ENCODE measurements at places on chromosomes 5 and 9. TPM values are rescaled to one million over a fixed set of nuclear protein-coding genes. Genes with fewer than 3 reads are reported as not detected.
A peak's percentile ranks its signal among the peaks of the same experiment; 100 is the strongest.

The CFAP90 gene
- polyA plus RNA-seq: 5.5 TPM

The PPP2R2B gene
- polyA plus RNA-seq: 14.4 TPM

- DNase-seq: no peak
Observed at GRCh38 chr5:6457592-6457991, 8.9 kb downstream of the UBE2QL1 start.

GRCh38 chr5:153429761-153430380, 60.6 kb upstream of the GRIA1 start:
- DNase-seq: no peak

The SIT1 gene
- 0.40 TPM for polyA plus RNA-seq

The MPDZ gene
- polyA plus RNA-seq: 52.4 TPM

The INSL6 gene
- polyA plus RNA-seq: 0.21 TPM

The PCDHA9 gene
- polyA plus RNA-seq: 0.01 TPM

The NMRK1 gene
- polyA plus RNA-seq: 26.4 TPM

GRCh38 chr9:84754881-84755280, 85.4 kb downstream of the NTRK2 start:
- DNase-seq: no peak

- no peak for DNase-seq
Observed at GRCh38 chr5:151534350-151534749, 56.8 kb downstream of the FAT2 start.

The FOXD4L4 gene
- not detected for polyA plus RNA-seq

- DNase-seq: no peak
Observed at GRCh38 chr5:102986074-102986473, 133.9 kb downstream of the GIN1 start.

DNA sequence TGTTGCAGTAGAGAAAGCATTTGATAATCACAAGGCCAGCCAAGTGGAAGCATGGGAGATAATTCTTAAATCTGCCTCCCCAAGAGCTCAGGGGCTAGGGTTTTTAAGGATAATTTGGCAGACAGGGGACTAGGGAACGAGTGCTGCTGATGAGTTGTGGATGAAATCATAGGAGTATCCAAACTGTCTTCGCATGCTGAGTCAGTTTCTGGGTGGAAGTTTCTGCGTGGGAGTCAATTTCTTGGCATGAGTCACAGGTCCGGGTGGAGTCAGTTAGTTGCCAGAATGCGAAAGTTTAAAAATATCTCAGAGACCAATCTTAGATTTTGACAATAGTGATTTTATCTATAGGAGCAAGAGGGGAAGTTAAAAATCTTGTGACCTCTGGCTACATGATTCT, 112.6 kb downstream of the TMC1 start:
- no peak for DNase-seq

The IL4 gene
- not detected for polyA plus RNA-seq

GRCh38 chr5:36596247-36596646, 10.2 kb upstream of the SLC1A3 start:
- no peak for DNase-seq

DNA sequence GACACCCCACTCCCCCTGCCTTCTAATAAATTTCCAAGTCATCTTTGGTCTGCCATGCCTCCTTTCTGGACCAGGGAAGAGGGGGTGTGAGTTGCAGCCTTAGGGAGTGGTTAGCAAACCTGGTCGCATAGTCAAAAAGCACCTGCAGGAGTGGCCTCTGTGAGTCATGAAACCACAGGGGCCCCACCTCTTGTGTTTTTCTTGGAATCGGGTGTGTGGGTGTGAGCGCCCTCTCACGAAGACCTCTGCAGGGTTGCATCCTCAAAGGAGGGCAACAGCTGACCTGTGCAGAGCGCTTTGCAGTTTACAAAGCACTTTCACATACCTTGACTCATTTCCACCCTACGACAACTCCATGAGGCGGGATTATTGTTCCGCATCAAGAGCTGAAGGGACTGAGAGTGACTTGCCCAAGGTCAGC, 36.8 kb upstream of the TEX48 start:
- DNase-seq: no peak

DNA sequence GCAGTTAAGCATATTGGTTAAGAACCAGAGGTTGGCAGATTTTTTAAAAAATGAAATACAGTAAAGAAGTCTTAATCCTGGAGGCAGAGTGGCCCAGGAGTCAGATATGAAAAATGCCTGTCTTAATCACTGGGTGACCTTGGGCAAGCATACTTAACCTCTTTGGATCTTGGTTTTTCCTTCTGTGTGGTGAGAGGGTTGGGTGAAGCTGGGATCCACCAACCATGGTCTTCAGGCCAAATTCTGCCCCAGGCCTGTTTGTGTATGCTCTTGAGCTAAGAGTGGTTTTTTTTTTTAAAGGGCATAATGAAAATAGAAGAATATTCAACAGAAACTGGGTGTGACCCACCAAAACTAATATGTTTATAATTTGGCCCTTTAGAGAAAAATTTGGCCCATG, 20.0 kb upstream of the TEX48 start:
- DNase-seq: no peak

DNA sequence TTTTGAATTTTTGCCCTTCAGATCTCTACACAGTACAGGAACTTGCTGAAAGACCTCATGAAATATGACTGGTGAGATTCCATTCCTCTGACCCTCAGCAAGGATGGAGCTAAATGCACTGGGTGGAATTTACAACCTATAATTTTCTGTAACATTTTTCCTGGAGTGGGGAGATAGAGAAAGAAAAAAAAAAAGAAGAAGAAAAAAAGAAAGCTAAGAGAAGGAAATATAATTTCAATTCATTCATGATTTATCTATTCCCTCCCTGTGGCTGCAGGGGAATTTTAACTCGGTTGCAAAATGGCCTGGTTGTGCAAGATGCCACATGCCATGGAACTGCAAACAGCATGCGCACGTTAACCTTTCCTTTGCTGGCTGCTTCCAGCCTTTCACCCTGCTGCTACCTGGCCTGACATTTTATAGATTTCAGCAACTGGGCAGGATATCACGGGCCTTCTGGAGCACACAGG, 155.4 kb downstream of the FSTL4 start:
- no peak for DNase-seq

DNA sequence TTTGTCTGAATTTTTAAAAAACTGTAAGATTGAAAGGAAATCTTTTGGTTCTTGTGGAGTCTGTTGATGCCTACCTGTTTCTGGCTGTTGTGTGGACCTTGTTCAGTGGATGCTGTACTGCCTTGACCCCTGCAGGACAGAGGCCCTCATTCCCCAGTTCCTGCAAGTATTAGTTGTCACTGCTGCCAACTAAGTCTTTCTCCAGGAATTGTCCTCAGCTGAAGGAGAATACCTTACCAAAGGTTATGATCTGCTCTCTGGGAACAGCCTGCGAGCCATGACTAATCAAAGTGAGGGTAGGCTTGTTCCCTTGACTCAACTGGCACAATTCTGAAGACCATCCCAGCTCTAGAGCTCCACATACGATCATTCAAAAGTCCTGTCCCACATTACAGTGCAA, 145.3 kb upstream of the FST start:
- no peak for DNase-seq

DNA sequence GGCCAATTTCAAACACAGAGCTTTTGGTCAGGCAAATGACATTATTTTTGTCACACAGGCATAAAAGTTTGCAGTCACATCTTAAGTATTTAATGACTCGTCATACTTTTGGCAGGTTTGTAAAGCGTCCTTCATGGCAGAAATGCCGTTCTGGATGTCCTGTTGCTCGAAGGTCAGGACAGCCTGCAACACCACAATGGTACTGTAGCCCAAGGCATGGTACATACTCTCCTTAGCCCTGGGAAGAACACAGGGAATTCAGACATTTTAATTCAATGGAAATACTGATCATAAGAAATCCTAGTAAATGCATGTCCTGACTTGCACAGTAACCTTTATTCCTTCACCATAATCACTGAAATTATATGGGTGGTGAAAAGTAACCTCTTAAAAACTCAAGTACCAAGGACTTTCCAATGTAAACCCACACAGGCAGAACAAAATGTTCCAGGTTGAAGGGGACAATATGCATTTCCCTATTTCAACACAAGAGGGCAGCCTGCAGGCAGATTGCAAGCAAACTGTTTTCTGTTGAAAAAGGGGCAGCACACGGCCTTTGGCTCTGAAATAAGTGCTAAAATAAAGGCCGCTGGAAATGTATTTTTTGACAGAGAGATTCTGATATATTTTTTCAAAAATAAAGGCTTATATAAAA, 95.7 kb downstream of the TTC39B start:
- DNase-seq: peak; percentile 67

DNA sequence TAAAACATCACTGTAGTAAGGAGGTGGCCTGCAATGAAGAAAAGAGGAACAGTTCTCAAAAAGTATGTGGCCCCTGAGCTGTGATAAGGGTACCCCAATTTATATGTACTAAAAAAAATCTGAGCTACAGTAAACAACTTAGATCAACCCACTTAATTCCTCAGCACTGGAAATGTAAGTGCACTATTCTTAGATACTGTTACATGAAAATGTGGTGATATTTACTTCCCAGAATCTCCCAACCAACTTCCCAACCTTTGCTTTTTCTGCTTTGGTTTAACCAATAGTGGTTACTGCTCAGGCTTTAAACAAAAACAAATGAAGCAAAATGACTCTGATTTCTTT, 114.8 kb downstream of the SEMA5A start:
- DNase-seq: no peak

- DNase-seq: peak; percentile 55
Observed at GRCh38 chr5:91556-92263, at the start of gene PLEKHG4B. PLEKHG4B (plus strand) TSS chr5:92168; CDS start chr5:92232, 64 bp downstream.

- no peak for DNase-seq
Observed at GRCh38 chr9:23648651-23649050, 177.4 kb downstream of the ELAVL2 start.

The DIPK1B gene
- polyA plus RNA-seq: 32.8 TPM

DNA sequence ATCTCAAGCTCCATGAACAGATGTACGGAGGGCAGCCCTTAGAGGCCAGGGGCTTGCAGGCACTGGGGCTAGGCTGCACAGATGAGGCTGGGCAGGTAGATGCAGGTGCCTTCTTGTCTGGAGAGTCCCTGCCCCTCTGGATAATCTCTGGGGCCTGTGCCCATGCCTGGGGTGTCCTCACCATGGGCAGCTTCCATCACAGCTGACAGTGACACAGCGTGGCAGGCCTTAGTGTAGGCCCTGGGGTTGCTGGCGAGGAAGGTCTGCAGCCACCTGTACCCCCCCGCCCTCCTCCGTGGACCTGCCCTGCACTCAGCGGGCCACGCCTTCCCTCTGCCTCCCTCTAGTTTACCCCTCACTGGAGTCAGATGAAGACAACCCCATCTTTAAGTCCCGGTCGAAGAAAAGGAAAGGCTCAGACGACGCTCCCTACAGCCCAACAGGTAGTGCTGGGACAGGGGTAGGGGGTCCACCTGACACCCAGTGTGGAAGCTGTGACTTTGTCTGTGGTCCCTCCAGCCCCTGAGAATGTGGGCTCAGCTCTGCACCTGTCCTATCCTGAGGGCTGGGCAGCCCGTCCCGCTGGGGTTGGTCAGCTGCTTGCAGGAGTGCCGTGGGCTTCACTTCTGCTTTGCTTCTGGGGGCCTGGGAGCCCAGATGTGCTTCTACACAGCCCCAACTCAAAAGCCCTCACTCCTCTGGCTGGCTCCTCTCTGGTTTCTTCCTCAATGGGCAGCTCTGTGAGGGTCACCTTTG, 98.4 kb downstream of the PHF2 start:
- DNase-seq: no peak

DNA sequence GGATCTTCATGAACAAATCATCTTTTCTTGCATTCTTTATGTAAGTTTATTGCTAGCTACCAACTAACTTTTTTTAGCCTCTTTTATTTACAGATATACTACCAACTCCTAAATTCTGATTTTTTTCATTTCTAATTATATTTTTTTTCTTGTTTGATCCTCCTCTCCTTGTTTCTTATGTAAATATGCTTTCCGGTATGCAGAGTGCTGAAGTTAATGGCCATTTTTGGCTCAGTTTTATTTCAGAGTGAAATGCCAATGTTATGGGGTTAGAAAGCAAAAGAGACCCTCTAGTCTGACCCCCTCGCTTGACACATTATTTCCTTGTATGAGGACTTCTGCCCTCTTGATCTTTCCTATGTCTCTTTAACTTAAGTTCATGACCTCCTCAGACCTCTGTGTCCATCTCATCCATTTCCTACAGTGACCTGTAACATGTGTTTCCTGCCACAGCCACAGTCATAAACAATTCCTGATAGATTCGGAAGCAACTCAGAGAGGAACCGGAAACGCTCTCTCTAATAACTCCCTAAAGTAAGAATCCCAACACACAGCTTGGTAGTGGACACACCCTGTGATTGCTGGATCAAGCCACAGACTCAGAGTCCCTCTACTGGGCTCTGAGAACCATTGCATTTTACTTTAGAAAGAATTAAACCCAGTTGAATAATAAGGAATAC, 42.9 kb upstream of the AFAP1L1 start:
- DNase-seq: no peak

DNA sequence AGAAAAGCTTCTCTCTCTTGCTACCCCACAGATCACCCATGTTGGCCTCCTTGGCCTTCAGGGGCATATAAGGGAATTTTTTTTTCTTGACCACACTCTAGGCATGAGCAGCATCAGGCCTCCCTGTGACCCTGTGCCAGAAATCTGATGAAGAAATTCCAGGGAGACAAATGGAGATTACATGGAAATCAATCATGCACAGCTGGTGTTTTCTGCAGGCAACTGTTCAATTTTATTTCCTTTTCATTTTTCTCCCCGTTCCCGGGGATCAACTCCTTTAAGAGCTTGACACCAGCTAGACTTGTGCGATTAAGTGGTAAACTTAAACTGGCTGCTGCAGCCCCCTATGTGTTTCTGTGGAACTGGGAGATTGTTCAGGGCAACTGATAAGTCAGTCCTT, 59.3 kb downstream of the GALNT10 start:
- no peak for DNase-seq

- no peak for DNase-seq
Observed at GRCh38 chr5:1783216-1783554, 16.5 kb downstream of the MRPL36 start.

The F2RL2 gene
- 0.49 TPM for polyA plus RNA-seq

The ENTPD8 gene
- 0.54 TPM for polyA plus RNA-seq

DNA sequence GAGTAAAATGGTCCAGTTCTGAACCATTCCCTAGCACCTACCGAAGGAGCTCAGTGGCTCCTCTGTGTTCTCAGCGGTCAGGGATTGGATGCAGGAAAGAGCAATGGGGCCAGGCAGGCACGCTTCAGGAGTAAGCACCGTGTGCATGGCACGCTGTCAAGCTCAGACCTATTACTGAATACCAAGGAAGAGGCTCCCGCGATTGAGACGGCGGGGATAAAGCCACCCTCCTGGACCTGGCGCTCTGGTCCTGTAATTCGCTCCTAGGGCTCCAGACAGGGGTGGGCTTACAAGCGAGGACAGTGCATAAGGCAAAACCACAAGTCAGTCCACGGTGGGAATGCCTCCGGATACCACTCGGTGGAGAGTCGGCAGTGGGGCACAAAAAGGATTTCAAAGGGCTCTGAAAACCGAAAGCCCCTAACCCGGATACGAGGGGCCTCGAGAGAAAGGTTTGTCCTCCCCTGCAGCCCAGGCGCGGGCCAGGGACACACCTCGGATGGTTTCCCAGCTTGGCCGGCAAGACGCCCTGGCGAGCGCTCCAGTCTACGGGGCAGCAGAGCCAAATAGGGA, 988 bp downstream of the OXCT1 start:
- no peak for DNase-seq

The SPATA31A3 gene
- polyA plus RNA-seq: not detected

The TICAM2 gene
- polyA plus RNA-seq: 5.5 TPM
